Calu3 (cell line): ENCODE measurements at places on chromosomes 16 and 17. TPM values are rescaled to one million over a fixed set of nuclear protein-coding genes. Genes with fewer than 3 reads are reported as not detected.

GRCh38 chr16:49809062-49809461 is 46.9 kb downstream of the ZNF423 start:
- no peak for DNase-seq

HOXB13 gene
- 1.1 and 1.9 TPM in 2 replicates for total RNA-seq

CCL13 gene
- total RNA-seq, result not detected in 2 replicates

- no peak for DNase-seq
Observed at GRCh38 chr16:85959686-85960085, 60.7 kb downstream of the IRF8 start.

OTOA gene
- 0.40 TPM in 1 of 2 replicates, not detected in the other for total RNA-seq

CDH3 gene
- total RNA-seq, result 31.4 and 41.7 TPM in 2 replicates

MAP3K14 gene
- 26.7 and 33.2 TPM in 2 replicates for total RNA-seq

TMC5 gene
- 117 and 149 TPM in 2 replicates for total RNA-seq

- DNase-seq, result no peak
Observed at GRCh38 chr17:38554430-38555350, 51.1 kb downstream of the SRCIN1 start.

ADAMTS18 gene
- total RNA-seq, result not detected in 2 replicates

DNA sequence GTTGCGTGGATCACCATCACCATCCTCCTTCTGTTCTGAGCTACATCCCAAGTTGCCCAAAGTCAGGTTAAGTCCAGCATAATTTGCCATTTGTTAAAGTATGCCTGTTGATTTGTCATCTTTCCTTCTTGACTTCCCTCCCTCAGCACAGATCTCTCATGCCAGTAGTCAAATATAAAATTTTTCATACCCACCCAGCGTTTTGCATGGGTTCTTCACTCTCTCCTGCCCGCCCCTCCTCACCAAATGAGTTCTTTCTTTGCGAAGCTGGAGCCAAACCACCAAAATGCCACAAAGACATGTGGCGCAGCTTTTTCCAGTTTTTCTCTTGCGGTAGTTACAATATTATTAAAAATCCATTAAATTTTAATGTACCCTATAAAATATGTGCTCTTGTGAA is 167.2 kb downstream of the MSI2 start:
- DNase-seq, result no peak

GRCh38 chr16:5560084-5560483 is 462.5 kb upstream of the EEF2KMT start:
- DNase-seq, result no peak
